ENCODE measurements at places on chromosomes 1 and 21.

GRCh38 chr1:109890115-109890953 lies 20.3 kb upstream of the CSF1 start:
- DNase-seq = peak; percentile 17

- DNase-seq = no peak
Observed at GRCh38 chr21:35476621-35477395, 427.7 kb upstream of the RUNX1 start.

- peak; percentile 51 for DNase-seq
Observed at GRCh38 chr1:12166834-12167492, at the start of gene TNFRSF1B. TNFRSF1B (plus strand) TSS chr1:12166991; CDS start chr1:12167092, 101 bp downstream.

GRCh38 chr1:54312796-54313316 lies 93.3 kb downstream of the SSBP3 start:
- DNase-seq = no peak

DNA sequence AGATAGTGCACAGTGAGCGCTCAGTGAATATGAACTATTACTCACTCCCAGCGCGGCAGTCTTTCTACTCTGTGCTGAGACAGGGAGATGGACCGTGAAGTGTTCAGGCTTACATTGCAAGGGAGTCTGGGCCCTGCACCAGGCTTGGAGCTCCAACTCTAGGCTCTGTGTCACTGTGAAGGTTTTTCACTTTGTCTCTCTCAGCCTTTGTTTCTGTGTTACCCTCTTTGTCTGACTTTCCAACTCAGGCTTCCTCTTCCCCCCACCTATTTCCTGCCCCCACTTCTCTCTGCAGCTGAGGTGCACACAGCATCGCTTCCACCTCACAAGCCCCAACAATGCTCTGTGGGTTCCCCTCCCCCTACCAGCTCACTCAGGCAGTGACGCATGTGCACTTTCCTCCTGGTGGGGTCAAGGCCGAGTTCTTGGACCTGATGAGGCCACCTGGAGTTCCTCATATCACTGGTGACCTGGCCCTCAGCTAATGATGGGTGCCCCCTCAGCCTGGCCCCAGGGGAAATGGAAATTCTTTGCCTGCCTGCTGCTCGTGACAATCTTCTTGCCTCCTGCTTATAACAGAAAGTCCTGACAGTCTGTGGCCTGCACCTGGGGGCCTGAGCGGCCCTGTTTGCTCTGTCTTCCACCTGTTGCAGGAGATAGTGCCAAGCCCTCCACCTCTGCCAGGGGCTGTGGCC lies 1.1 kb upstream of the LCK start:
- DNase-seq = peak; percentile 60

GRCh38 chr1:232090816-232091215 lies 464.2 kb downstream of the DISC1 start:
- no peak for DNase-seq

- DNase-seq = no peak
Observed at GRCh38 chr1:245366886-245367285, 212.1 kb downstream of the KIF26B start.

DNA sequence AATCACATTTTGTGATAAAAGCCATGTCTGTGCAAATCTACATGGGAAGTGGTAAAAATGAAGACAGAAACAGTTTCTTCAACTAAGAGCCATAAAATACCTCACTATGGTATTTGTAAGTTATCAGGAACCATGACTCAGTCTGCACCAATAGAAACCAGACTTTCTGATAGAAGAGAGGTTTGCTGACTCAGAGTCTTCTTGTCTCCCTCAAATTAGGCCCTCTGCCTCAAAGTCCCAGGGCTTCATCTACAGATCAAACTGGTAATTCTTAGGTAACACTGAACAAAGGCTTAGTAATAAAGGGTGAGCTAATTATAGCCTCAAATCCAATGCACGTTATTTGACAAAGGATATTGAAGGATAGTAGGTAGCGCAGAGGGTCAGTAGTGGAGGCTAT lies 30.9 kb upstream of the SSX2IP start:
- no peak for DNase-seq

DNA sequence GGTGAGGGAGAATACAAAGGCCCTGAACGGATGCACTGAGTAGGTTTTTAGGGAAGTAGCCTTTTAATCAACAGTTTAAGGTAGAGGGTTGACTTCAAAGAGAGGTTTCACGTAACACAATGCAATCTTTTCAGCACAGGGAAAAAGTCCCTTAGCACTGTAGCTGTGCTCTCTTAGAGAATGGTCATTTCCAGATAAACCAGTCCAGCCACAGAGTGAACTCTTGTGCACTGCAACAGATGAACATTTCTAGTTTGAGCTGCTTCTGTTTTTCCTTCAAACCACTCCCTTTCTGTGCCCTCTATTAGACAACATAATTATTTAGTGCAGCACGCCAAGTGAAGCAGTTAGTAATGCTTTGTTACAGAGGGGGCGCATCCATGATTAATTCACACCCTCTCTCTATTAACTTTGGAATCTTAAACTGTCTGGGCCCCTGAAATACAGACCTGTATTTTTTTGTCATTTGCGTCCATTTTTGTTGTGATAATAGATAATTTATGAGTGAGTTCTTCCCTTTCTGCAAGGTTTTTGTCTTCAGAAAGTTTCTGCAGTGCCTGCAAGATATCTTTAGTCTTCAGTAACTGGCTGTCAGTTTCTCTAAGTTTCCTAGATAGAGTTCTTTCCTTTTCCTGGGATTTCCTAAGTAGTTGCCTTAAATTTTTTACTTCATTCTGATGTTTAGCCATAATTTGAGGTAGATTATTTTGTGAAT lies 22.9 kb downstream of the LCA5L start:
- no peak for DNase-seq

GRCh38 chr21:37370152-37371040 lies 3.8 kb downstream of the DYRK1A start:
- DNase-seq = no peak

- no peak for DNase-seq
Observed at GRCh38 chr1:2460996-2461751, 14.9 kb upstream of the PLCH2 start.

GRCh38 chr1:200483491-200484143 lies 73.8 kb upstream of the ZNF281 start:
- DNase-seq = peak; percentile 52

- DNase-seq = no peak
Observed at GRCh38 chr21:32929633-32930038, 96.1 kb upstream of the OLIG2 start.

DNA sequence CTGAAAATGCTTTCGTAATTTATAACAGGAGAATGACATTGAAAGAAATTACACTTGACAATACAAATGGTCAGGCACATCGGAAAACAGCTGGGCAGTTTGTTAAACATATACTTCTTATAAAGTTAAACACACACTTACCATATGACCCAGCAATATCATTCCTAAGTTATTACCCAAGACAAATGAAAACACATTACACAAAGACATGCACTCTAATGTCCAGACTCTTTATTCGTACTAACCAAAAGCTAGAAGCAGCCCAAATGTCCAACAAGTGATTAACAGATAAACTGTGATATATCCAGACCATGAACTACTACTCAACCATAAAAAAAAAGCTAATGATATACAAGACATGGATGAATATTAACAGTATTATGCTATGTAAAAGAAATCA lies 8.5 kb downstream of the AKT3 start:
- DNase-seq = no peak

GRCh38 chr1:119613769-119614720 lies 34.0 kb downstream of the ZNF697 start:
- peak; percentile 26 for DNase-seq

DNA sequence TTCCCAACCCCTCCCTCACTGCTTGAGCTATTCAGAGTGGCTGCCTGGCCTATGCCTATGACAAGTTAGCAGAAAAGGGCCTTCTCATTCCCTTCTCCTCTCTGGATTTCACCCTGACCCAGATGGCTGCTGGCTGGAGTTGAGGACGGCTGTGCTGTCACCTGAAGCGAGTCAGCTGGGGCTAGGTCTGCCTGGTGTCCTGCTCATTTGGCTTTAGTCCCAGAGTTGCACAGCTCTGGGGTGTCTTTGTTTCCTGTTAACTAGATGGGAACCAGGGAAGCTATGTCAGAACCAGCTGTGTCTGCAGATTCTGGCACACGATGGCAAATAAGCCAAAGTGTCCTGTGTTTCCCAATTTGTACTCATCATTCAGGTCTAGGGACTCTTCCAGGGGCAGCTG lies 52.9 kb downstream of the CNIH3 start:
- DNase-seq = no peak

DNA sequence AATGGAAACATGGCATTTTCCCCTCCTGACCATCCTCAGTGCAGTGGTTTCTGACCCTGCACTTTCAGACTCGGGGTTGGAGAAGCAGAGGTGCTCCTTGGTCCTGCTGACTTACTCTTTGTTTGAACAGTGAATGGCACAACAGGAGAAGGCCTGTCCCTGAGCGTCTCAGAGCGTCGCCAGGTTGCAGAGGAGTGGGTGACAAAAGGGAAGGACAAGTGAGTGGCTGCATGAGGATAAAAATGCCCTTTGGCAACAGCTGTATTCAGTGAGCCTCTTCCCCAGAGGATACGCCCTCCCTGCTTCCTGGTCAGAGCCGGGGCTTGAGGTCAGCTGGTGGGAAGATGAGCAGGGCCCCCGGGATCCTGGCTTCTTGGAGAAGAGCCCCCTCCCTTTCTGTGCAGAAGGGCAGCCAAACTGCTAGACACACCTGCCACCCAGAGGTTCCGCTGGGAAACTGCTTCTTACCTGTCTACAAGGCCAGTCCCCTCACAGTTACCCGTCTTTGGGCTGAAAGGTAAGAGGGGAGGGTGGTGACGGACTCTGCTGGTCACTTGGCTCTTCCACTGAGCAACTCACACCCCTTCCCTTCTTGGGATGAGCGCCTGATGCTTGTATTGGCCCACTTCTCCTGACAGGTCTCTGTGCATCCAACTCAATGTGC lies 16.6 kb downstream of the NPL start:
- no peak for DNase-seq

- no peak for DNase-seq
Observed at GRCh38 chr1:41365772-41366454, 4.7 kb downstream of the FOXO6 start.

DNA sequence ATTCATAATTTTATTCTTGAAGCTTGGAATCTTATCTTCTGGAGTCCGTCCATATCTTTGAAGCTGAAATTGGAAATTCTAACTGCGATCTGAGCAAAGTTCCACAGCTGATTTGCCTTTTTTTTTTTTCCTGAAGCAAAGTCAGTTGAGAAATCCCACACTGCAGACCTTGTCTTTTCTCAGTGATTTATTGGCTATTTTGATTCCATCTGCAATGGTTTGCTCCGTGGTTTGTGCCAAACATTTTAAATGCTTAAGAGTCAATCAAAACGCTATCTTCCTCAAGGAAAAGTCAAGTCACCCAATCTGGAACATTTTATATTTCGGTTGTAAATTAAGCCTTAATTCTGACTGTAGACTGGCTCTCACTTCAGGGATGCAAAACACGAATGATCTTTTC lies 88.2 kb upstream of the GRIK1 start:
- DNase-seq = no peak

DNA sequence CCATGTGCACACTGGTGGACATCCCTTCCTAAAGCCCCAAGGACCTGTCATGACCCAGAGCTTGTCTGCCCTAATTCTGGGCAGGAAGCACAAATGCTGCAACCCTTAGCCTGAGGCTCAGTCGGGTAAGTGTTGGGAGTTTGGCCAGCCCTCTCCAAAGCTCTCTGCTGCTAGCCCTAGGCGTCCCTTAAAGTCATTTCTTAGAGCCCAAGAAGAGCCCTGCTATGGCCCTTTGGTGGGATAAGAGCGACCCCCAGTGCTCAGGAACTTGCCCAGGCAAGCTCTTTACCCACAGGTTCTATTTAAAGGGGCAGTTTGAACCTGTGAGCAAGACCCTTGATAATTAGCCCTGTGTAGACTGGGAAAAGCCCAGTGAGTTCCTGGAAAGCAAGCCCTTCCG lies 356.8 kb downstream of the RRAGC start:
- no peak for DNase-seq

GRCh38 chr1:99675994-99676393 lies 30.1 kb downstream of the PALMD start:
- DNase-seq = no peak

- DNase-seq = no peak
Observed at GRCh38 chr1:108504447-108504846, 54.3 kb downstream of the NBPF6 start.

Data from stimulated activated CD4-positive, alpha-beta T cell treated with anti-CD3 and anti-CD28 coated beads, TNF-alpha, amount 100 ng/mL, for 24 hours (primary cell).